NCI-H460 (cell line): ENCODE measurements at places on chromosomes 7 and 10. TPM values are rescaled to one million over a fixed set of nuclear protein-coding genes. Genes with fewer than 3 reads are reported as not detected.

DNA sequence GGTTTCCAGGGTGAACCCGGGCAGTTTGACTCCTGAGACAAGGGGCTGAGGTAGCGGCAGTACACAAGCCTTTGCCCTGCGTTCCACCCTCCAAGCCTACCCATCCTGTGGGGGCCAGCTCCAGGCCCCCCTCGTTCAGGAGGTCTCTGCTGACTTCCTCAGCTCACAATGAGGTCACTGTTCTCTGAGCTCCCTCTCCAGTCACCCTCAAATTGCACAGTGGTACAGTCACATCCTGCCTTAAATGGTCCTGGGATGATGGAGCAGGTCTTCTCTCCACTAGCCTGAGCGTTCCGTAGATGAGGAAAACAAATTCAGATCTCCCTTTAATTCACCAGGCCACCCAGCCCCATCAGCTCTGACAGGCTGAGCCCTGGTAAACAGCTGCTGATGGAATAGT is 90.2 kb downstream of the SH3PXD2A start:
- DNase-seq: no peak

ATAD1 gene
- total RNA-seq: 232 TPM in 2 replicates

DNA sequence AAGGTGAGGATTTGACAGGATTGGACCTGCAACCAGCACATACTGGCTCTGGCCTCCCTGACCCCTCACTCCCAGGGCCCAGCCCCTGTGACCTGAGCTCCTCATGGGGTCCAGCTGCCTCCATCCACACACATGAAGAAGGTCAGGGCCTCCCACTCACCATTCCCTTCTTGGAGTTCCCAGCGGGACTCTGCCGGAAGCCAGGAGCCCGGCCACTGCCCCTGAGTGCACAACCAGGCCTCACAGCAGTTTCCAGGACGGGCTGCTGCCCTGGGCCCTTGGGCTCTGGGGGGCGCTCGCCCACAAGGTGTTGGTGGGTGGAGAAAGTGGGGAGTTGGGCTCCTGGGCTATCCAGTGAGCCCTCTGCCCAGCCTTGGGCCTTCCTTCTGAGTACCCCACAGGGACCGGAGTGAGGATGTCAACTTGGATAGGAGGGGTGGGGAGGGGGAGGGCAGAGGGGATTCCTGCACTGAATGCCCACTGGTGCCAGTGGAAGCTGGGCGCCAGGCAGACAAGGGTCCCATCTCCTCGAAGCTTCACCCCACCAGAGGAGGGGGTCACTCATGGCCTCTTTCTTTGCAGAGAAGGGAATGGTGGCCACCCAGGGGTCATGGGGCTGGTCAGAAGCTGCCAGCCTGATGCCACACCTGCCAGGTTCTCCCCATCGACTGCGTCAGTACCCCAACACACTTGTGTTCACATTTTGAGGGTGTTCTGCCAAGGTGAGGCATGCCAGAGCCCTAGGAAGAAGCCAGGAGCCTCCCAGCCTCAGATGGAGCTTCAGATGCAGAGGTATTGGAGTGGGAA is 115.3 kb downstream of the PTPN20 start:
- no peak for DNase-seq

GRCh38 chr10:43064331-43065075 is 12.4 kb upstream of the RET start:
- no peak for DNase-seq

DNA sequence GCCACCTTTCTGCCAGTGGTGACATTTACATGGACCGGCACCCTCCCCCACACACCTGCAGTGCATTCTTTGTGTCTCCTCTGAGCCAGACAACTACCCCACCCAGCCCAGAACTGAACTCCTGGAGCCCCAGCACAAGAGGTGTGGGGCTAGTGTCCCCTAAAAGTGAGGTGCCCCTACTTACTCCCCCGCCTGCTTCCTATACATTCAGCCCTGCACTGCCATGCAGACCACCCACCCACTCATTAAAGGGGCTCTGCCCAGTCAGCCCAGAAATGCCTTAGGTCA is 1.9 kb downstream of the SAP25 start:
- DNase-seq: no peak

- DNase-seq: no peak
These were observed 7.4 kb downstream of the ARHGAP21 start for GRCh38 chr10:24716295-24716694.

SLC37A3 gene
- 30.0 and 34.4 TPM in 2 replicates for total RNA-seq

- no peak for DNase-seq
These were observed 647.9 kb downstream of the CNTNAP2 start for GRCh38 chr7:146764458-146764857.

DNA sequence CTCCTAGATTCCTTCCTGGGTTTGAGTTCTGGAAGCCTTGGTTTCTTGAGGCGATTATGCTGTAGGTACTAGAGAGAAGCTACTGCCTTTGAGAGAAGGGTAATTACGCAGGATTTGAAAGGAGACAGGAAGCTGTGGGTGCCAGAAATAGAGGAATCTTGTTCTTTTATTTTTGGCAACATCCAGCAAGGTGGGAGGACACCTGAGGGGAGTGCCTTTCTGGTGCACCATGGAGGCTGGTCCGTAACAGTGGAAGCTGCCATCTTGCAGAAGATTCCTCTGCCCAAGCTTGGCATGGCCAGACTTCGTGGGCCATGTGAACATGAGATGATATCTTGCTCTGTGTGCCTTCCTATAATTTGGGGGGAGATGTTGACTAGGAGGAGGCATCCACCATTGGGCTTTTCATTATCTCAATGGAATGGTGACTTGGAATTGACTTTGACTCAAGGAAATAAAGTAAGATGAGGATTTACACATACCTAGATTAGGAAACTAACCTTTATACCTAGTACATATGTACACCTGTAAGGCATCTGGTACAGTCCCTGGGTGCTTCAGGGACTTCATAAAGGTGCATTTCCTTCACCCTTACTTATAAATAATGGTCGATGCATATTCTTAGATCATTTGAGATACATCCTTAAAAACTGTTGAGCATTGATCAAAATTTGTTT is 98.2 kb downstream of the PFKFB3 start:
- DNase-seq: no peak
